Stimulated activated CD8-positive, alpha-beta memory T cell treated with anti-CD3 and anti-CD28 coated beads, Interleukin-4, amount 100 ng/mL, for 4 hours (primary cell): ENCODE measurements at places on chromosomes 16 and 17.

DNA sequence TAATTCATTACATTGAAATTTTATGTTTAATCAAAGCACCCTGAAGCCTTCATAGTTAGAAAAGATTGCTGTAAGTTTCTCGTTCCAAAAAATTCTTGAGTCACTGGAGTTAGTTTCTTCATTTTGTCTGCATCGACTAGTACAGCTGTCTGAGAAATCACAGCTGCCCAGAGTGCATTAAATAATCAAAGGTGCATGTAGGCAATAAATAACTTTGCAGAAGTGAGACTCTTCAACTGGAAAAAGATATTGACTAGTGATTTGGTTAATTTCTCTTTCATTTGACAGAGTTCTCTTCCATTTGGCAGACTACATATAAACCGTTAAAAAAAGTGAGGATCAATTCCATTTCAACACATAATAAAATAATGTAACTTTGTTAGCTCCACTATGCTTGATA, 234.0 kb downstream of the CNTNAP4 start:
- no peak for DNase-seq

DNA sequence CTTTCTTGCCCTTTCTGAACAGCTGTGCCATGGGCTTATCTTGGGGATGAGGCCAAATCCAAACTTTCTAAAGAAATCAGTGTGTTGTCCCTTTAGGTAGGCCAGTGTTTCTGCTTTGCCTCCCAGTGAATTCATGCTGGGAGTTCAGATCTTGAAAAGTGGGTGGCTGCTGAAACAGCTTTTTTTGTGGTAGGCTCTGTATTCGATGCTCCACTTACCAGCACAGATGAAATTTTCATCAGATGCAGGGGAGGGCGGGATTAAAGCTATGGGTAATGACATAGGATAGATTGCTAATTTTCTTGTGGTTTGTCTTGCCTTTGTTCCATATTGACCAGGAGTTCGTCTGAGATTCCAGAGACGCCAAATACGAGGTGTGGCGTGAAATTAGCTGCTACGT, 2.8 kb downstream of the SOCS7 start:
- DNase-seq = no peak

GRCh38 chr16:56825826-56826225, 39.2 kb upstream of the SLC12A3 start:
- DNase-seq = no peak

GRCh38 chr16:86619239-86619794, 41.0 kb downstream of the FOXL1 start:
- DNase-seq = no peak

GRCh38 chr16:79933603-79934002, 333.1 kb upstream of the MAF start:
- no peak for DNase-seq

DNA sequence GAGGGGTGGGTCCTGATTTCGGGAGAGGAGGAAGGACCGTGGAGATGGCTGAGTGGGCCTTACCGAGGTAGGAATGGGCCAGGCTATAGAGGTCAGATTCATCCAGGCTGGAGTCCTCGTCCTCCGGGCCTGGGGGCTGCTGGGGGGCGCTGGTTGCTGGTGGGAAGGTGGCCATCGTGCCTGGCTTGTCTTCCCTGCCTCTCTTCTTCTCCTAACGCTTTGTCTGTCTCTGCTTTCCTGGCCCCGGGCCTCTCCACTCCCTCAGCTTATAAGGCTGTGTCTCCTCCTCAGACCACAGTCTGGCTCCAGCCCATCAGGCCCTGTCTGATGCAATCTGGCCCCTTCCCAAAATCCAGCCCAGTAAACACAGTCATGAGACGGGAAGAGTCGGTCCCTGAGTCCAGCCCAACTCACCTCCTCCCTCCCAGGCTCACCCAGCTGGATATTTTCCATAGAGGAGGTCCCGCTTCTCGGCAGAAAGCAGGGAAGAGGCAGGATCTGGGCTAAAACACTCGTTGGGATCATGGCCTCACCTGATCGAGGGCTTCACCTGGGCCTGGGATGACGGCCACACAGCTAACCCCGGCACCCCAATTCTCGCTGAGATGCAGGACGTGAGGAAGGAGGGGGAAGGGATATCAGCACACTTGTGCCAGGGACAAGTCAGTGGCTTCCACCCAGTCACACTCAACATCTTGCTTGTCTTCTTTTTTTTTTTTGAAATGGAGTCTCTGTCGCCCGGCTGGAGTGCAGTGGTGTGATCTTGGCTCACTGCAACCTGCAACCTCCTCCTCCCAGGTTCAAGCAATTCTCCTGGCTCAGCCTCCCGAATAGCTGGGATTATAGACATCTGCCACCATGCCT, at the start of gene NUPR1:
Gene NUPR1 (minus strand): TSS at position 242 of the 864 bp plus-strand sequence. CDS start 67 bp downstream, at position 175.
- no peak for DNase-seq

GRCh38 chr16:57556941-57557541, 14.6 kb downstream of the ADGRG5 start:
- DNase-seq = no peak

GRCh38 chr16:17160920-17161431, 309.8 kb downstream of the XYLT1 start:
- DNase-seq = no peak

DNA sequence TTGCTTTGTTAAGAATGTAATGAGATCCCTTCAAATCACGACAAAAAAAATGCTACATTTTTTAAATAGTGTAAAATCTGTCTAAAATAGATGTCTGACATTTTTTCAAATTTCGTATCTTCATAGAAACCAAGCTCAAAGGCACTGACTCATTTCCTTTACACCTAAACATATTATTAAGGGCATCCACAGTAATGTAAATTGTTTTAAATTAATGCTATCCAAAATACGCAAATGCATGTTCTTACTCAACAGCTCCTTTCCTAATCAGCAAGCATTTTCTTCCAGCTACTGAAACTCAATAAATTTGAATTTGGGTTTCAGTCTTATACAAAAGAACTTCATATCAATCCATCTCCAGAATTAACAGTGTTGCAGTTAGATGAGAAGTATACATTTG, 4.3 kb downstream of the C16orf87 start:
- DNase-seq = no peak

DNA sequence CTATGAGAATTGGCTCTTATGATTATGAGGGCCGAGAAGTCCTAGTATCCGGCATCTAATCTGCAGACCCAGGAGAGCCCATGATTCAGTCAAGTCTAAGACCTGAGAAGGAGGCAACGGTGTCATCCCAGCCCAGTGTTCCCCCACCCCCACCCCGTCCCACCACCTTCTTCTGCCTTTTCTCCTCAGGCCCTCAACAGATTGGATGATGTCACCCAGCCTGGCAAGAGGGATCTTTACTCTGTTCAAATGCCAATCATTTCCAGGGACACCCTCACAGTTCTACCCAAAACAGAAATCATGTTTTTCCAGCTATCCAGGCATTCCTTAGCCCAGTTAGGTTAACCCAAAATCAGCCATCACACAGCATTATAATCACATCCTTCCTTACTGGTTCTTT, 10.0 kb upstream of the GAA start:
- DNase-seq = no peak

DNA sequence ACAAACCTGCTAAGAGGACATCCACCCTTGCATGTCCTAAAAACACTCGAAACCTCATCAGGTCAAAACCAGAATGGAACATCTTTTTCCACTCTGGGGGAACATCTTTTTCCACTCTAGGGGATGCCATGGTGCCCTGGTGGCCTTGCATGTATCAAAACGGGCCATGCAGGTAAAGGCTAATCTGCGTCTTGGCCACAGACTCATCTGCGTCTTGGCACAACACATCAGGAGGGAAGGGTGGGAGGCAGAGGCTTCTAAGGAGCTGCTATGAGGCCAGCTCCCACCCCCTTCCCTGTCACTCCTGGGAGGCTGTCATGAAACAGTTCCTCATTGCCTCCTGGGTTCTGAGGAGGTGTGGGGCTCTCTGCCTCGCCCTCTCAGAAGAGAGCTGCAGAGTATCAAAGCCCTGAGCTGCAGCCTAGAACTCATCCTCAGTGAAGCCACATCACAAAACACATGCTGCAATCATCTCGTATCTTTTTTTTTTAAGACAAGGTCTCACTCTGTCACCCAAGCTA, 27.6 kb downstream of the PARN start:
- DNase-seq = no peak
